Retinal pigment epithelial cell (primary cell): ENCODE measurements at places on chromosomes 7 and 10.

DNA sequence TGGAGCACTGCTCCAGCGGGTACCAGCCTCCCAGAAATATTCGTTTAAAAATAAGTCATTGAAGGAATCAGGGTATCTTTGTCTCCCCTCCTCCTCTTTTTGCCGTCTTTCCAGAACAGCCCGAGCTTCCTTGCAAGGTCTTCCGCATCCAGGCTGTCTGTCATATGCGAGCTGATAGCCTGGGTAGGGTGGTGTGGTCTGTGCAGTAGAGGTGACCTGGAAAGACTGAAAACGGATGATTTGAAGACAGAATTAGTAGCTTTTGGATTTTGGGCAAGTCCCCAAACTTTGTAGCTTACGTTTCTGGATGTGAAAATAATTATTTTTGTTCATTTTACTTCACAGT is 480 bp downstream of the VPS50 start:
- DNase-seq = no peak

DNA sequence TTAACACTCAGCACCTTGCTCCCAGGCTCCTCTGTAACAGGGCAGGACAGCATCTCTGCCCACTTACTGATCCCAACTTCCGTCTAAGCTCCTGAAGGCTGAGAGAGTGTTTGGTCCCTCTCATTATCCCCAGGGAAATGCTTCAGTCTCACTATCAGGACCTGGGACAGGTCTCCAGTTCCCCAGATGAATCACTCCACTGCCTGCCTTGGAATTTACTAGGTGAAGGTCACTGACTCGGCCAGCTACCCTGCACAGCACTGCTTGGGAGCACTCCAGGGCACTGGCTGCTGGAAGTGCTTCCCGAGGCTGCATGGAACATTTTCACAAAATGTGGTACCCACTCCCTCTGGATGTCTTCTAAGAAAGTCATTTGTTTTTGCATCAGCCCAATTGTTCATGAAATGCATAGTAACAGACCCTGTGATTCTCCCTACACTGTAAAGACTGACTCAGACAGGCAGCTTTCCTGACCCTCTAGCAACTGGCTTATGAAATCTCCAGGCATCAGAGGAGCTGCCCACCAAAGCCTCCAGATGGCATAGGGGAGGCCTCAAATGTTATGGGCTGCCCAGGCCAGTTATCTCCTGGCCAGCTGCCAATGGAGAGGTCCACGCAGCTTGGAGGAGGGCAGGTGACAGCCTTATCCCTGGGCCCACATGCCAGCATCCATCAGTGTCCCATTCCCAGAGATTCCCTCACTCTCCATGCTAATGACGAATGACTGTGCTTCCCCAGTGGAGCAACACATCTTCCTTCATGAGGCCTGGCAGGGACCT is 89.1 kb downstream of the GFRA1 start:
- DNase-seq = no peak

DNA sequence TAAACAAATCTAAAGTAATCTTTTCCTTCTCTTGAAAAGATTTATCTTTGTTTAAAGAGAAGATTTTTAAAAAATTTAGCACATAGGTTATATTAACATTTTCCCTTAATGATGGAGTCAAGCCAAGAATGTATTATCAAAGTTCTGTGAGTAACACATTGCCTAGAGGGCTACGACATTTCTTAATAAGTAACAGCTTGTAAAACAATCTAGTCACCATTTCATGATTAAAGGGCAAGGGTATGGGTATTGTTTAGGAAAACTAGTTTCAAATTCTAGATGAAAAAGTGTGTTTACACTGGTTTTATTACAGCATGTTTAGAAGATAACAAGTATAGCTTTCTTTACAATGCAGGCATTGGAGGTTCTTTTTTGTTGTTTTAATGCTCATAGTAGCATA is 28.6 kb upstream of the LAMB4 start:
- no peak for DNase-seq

DNA sequence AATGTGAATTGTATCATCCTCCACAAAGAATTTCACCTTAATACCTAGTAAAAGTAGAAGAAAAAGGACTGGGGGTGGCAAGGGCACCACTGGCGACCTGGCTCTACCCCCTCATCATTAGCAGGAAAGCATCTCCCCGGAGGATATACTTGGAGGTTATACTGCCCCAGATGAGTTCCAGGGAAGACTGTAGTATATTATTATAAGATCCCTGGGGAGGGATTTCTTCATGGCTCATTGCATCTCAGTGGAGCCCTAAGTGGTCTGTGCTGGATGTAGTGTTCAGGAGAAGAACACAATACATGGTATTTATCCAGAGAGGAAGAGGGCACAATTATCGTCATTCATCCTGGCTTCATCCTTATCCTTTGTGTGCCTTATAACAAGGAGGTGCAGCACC is 14.2 kb upstream of the DYNC1I1 start:
- no peak for DNase-seq

- DNase-seq = no peak
These were observed 255.1 kb downstream of the CCSER2 start for GRCh38 chr10:84583501-84583900.

GRCh38 chr7:32283546-32283945 is 206.6 kb downstream of the LSM5 start:
- DNase-seq = no peak

DNA sequence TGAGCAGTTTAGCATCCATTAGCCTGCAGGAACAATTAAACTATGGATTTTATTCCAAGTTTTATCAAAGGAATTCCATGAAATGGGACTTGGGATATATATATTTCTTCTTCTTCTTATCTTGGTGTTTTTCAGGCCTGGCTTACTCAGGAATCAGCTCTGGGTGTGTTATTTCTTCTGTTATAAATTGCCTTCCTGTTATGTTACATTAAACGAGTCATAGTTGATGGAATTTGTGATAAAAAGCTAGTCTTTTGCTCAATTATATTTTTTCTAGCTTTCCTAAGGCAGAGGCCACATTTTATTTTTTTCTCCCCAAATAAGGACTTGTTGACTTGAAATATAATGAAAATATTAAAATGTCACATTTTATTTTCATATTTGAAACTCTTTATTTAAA is 141.3 kb downstream of the EPC1 start:
- no peak for DNase-seq

DNA sequence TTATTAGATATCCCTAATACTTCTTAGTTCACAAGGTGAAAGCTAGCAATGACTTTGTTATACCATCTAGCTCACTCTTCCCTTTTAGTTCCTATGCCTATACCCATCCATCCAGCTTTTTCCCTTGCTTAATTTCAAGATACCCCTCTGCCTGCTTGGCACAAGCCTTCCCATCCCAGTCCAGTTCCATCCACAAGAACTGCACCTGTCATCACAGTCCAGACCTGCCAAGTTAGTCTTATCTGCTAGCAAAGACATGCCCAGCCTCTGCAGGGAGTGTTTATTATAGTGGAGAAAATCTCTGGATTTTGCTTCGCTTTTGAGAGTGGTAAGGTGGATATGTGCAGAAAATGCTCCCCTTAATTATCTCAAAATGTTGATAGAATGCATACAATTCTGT is 158.2 kb downstream of the ST7 start:
- no peak for DNase-seq

- DNase-seq = no peak
These were observed 202.6 kb upstream of the SEMA3E start for GRCh38 chr7:83851551-83851950.

DNA sequence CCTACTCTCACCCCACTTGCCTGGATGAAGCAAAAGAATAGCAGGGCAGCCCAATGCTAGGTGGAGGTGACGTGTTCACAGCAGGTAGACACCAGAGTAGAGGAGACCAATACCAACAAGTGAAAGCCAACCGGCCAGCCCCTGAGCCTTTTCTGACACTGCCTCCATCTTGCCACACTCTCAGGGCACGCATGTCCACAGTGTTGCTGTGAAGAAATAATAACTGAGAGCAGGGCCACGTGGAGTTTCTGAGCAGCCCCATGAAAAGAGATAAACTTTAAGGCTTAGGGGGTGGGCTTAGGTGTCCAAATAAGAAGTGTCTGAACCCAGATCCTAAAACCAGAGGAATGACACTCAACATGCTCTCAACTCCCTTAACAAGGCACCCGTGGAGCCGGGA is 9.0 kb upstream of the TMEM273 start:
- no peak for DNase-seq

- no peak for DNase-seq
These were observed 81.8 kb downstream of the SEMA3A start for GRCh38 chr7:84112771-84113170.

DNA sequence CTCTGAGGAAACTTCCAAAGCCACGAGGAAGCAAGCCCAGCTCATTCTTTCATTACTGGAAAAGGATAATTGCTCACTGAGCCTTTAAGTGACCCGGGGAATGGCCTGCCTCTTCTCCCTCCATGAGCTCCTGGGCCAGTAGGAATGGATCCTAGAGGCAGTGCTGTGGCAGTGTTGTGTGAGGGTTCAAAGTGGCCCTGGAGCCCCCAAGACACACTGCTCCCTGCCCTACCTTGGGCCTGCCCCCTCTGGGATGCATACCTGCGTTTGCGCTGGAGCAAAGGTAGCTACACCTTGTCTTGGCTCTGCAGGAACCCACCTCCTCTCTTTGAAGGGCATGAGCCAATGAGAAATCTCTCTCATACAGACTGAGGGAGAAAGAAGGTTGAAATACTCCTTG is 115.8 kb upstream of the ANLN start:
- no peak for DNase-seq

DNA sequence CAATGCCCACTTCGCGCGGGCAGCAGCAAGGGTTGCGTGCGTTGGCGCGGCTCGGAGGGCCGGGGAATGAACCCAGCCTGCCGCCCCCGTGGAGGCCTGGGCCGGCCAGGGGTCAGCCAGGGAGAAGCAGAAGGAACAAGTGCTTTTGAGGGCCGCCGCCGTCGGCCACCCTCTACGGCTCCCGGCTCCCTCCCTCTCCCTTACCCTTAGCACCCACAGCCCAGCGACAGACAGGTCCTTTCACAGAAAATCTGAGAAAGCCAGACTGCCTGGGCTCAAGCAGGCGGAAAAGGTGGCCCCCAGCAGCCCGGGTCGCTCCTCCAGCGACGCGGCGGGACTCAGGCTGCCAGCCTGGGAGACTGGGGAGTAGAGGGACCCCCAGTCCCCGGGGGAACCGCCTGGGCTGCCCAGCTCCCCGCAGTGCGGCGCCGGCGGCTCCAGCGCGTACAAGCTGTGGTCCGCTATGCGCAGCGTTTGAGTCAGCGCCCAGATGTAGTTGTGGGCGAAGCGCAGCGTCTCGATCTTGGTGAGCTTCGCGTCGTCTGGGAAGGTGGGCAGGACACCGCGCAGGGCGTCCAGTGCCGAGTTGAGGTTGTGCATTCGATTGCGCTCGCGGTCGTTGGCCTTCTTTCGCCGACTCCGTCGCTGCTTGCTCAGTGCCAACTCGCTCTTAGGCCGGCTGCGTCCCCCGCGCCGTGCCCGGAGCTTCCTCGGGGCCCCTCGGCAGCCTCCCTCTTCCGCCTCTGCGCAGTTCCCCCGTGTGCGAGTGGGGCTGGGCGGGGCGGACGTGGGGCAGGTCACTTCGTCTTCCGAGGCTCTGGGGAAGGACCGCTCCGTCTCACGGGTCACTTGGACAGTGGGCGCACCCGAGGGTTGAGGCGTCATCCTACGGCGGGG is 815 bp downstream of the NEUROG3 start:
- DNase-seq = no peak

GRCh38 chr7:144670218-144670617 is 165.6 kb downstream of the TPK1 start:
- DNase-seq = peak; percentile 94

- DNase-seq = no peak
These were observed 19.3 kb upstream of the ZNF365 start for GRCh38 chr10:62354916-62355315.

GRCh38 chr7:67847092-67847787 is 850.6 kb downstream of the TYW1 start:
- DNase-seq = no peak

DNA sequence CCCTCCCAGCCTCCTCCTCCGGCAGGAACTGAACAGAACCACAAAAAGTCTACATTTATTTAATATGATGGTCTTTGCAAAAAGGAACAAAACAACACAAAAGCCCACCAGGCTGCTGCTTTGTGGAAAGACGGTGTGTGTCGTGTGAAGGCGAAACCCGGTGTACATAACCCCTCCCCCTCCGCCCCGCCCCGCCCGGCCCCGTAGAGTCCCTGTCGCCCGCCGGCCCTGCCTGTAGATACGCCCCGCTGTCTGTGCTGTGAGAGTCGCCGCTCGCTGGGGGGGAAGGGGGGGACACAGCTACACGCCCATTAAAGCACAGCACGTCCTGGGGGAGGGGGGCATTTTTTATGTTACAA is 83.3 kb downstream of the PAX2 start:
- no peak for DNase-seq

- DNase-seq = no peak
These were observed 177.1 kb upstream of the PRKCQ start for GRCh38 chr10:6757158-6757557.

- DNase-seq = no peak
These were observed 330.9 kb upstream of the COBL start for GRCh38 chr7:51647486-51647885.

DNA sequence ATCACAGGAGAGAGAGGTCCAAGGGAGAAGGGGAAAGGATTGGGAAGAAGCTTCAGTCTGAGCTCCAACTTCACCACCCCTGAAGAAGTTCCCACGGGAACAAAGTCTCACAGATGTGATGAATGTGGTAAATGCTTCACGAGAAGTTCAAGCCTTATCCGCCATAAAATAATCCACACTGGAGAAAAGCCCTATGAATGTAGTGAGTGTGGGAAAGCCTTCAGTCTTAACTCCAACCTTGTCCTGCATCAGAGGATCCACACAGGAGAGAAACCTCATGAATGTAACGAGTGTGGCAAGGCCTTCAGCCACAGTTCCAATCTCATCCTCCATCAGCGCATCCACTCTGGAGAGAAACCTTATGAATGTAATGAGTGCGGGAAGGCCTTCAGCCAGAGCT is 16.0 kb upstream of the ZSCAN21 start:
- DNase-seq = no peak

- DNase-seq = no peak
These were observed 78.0 kb downstream of the MALSU1 start for GRCh38 chr7:23377134-23377533.

- no peak for DNase-seq
These were observed 76.9 kb downstream of the SLC13A1 start for GRCh38 chr7:123122916-123123315.

- DNase-seq = no peak
These were observed 459 bp downstream of the CYCS start for GRCh38 chr7:25124465-25125136.

DNA sequence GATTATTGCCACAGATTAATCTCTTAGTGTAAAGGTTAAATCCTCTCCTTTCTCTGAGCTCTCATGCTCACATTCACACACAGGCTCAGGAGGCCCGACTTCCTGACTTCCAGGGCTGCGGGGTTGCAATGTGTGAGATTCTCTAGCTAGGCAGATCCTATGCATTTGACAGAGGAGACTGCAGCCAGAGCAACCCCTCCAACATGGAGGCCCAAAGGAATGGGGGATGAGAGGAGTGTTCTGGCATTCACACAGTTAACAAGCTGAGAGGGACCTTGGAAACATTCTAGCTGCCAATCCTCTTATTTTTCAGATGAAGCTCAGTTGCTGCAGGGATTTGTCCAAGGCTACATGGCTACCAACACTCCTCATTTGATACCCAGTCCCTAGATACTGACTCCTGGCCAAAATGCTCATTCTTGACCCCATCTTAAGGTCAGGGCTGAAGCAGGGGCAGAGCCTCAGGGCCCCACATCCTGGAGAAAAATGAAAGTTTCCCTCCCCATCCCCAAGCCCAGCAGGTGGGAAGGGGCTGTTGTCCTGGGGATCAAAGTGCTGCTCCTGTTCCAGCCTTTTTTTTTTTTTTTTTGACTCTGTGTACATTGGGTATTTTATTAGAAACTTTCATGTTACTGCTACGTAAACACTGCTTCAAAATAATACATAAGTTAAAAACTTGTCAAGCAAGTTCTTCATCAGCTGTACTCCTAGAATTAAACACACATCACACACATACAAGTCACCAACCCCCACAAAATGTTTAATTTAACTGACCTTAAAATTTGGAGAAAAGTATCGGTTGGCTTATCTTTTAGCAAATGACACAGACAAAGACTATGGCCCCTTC is 325.6 kb downstream of the PLXNA4 start:
- DNase-seq = no peak
